ENCODE measurements at places on chromosomes 16 and 17.

DNA sequence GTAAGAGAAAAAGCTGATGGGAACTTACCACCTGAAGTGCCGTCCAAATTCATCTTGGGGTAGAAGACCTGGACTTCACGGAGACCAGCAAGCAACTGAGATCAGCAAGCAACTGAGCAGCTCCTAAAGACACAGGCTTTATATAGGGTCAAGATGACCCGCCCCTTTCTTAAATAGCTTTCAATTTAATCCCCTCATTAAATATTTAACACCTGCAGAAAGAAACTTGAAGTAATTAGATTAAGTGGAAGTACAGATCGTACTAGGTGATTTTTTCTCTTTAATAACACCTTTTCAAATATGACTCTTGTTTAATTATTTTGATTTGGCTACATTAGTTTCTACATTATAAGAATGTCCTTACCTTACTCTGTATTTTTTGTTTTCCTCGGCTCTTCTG, at the start of gene CPHXL:
TSS of gene CPHXL (minus strand) at position 101 of the 400 bp plus-strand sequence. CDS start at position 53, 48 bp downstream.
- DNase-seq: no peak

GRCh38 chr16:54954220-54954619, 23.6 kb downstream of the IRX5 start:
- DNase-seq: no peak

- DNase-seq: no peak
Measured at GRCh38 chr17:35900708-35901480, 20.7 kb upstream of the CCL5 start.

DNA sequence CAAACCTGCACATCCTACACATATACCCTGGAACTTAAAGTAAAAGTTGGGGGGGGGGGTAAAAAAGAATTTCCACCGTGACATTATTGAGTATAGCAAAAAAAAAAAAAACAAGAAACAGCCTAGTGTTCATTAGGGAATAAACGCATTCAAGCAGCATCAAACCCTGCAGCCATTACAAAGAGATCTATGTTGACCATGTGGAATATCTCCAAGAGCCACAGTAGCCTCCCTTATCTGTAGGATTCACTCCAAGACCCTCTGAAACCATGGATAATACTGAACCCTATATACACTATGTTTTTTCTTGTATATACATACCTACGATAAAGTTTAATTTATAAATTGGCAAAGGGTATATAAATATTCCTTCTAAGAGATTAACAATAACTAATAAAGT, 5.6 kb upstream of the BIRC5 start:
- no peak for DNase-seq

- no peak for DNase-seq
Measured at GRCh38 chr17:31390748-31391495, 553 bp upstream of the RAB11FIP4 start.

DNA sequence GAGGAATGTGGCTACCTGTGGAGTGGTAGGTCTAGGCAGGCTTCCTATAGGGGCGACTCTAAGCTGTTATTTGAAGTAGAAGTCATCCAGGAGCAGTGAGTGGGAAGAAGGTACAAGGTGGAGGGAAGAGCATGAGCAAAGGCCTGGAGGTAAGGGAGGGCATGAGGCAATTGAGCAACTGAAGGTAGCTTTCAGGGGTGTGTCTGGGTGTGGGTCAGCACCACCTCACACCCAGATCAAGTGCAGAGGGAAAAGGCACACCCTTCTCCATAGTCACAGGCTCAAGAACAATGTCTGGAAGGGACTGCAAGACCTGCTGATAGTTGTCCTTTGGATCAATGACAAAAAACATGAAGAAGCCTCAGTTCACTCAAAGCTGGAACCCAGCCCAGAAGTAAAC, 46.5 kb upstream of the IRX6 start:
- DNase-seq: no peak
